ENCODE measurements at places on chromosomes 3 and 15. TPM values are rescaled to one million over a fixed set of nuclear protein-coding genes. Genes with fewer than 3 reads are reported as not detected.

DNA sequence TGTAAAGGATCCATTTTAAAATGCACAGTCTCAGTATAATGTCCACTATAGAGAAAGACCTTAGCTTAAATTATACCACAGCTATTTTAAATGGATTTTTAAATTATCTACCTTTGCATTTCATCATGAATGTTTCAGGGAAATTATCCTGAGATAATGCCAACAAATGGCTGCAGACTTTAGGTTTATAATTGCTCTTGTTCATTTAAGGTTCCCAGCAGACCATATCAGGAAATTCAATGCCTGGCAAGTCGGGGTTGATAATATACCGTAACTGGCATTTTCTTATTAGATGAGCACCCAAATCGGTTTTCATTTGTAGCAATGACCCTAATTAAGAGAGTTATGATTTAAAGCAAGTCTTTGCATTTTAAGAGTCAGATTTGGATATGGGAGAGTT is 227.1 kb upstream of the ARRDC4 start:
- DNase-seq: no peak

Gene NAALADL2
- total RNA-seq: 16.4 TPM

DNA sequence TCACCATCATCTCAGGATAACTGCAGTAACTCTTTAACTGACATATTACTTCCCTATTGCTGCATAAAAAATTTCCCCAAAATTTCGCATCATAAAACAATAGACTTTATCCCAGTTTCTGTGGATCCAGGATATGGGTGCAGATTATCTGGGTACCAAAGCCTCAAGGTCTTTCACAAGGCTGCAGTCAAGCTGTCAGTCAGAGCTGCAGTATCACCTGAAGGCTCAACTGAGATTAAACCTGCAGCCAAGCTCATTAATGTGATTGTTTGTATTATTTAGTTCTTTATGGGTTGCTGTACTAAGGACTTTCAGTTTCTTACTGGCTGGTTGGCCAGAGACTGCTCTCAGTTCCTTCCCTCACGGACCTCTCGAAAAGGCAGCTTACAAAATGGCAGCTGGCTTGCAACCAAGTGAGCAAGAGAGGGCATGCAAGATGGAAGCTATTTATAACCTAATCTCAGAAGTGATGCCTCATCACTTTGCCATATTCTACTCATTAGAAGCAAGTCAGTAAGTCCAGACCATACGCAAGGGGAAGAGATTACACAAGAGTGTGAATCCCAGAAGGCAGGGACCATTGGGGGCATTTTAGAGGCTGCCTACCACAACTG is 54.9 kb downstream of the DCUN1D1 start:
- DNase-seq: peak; percentile 53

DNA sequence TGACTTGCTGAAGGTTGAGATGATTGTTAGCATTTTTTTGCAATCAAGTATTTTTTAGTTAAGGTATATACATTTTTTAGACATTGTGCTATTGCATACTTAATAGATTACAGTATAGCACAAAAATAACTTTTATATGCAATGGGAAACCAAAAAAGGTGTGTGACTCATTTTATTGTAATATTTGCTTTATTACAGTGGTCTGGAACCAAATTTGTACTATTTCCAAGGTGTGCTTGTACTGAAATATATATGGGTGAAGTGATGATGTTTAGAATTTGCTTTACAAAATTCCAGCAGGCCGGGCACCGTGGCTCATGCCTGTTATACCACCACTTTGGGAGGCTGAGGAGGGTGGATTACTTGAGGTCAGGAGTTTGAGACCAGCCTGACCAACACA is 29.1 kb upstream of the TBC1D23 start:
- no peak for DNase-seq

Gene SLC6A1
- total RNA-seq: not detected

- DNase-seq: no peak
Observed at GRCh38 chr3:16860234-16860633, 24.5 kb upstream of the PLCL2 start.

- no peak for DNase-seq
Observed at GRCh38 chr3:154552338-154552737, 122.3 kb upstream of the GPR149 start.

- peak; percentile 46 for DNase-seq
Observed at GRCh38 chr3:12458901-12459300, 25.4 kb upstream of the TSEN2 start.

GRCh38 chr3:10815487-10815886 is 541 bp upstream of the SLC6A11 start:
- no peak for DNase-seq

Gene TATDN2
- total RNA-seq: 21.9 TPM

- DNase-seq: no peak
Observed at GRCh38 chr3:13073326-13074005, at the start of gene IQSEC1. TSS of gene IQSEC1 (minus strand) at chr3:13073429. CDS start at chr3:13073014, 415 bp downstream.

Gene SMCO1
- total RNA-seq: under 0.01 TPM

Gene SI
- not detected for total RNA-seq

Gene SIN3A
- 29.0 TPM for total RNA-seq

GRCh38 chr3:4398120-4398940 is 68.7 kb downstream of the SUMF1 start:
- peak; percentile 26 for DNase-seq

Data from fibroblast of villous mesenchyme (primary cell).